ENCODE measurements at places on chromosomes 5 and 9.

DNA sequence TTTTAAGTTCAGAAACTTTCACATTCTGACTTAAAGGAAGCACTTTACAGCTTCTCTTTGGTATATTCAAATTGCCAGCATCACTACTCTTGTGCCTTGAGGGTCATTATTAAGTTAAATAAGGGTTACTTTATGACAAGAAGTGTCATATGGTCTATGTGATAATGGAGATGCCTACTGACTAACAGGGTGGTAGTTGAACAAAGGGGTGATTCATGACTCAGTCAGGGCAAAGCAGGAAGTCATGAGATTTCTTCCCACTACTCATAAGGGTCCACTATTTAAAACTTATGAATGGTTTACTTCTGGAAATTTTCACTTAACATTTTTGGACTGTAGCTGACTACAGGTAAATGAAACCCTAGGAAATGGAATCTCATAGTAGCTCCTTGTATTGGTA, 938.3 kb upstream of the PTPRD start:
- DNase-seq = no peak

- no peak for DNase-seq
Observed at GRCh38 chr5:117800261-117800660, 1188.1 kb downstream of the DTWD2 start.

DNA sequence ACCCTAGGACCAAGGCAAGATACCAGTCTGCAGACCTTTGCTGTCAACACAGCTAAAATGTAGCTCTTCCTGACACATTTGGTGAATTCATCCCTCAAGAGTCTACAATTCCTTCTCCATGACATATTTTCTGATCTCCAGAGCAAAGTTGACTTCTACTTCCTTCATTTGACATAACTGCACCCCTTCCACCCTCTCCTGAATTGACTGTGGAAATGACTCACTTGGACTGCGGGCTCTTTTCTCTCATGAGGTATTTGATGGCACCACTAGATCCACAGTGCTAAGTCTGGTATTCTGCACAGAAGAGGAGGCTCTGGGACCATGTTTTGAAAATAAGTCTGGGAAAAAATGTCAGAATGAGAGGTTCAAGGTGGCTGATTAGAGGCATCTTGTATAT, 338.4 kb upstream of the TRPC7 start:
- no peak for DNase-seq

DNA sequence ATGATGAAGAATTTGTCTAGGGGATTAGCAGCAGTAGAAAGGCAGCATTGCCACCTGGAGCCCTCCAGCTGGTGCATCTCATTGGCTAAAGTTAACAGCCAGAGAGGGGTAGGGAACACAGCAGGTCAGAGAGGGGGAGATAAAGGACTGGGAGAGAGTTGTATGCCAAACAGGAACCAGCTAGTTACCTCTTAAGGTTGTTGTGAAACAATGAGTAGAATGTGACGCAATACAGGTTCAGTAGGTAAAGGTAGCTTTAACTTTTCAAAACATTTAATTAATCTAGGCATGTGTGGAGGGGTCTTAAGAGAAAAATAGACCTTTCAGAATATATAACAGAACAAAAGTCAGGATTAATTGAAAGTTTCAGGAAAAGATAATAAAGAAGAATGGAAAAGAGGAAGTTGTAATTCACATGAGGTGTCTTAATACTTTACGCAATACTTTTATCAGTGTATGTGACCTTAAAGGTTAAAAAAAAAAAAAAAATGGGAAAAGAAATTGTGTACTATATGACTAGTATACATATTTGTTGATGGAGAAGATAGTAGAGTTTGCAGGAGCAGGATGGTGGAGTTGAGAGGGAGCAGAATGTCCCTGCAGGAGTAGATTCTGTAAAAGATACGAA, 14.3 kb downstream of the FBXO38 start:
- no peak for DNase-seq

GRCh38 chr5:106860398-106861044, 810.2 kb downstream of the EFNA5 start:
- no peak for DNase-seq

GRCh38 chr9:102456562-102456961, 538.6 kb upstream of the CYLC2 start:
- no peak for DNase-seq

DNA sequence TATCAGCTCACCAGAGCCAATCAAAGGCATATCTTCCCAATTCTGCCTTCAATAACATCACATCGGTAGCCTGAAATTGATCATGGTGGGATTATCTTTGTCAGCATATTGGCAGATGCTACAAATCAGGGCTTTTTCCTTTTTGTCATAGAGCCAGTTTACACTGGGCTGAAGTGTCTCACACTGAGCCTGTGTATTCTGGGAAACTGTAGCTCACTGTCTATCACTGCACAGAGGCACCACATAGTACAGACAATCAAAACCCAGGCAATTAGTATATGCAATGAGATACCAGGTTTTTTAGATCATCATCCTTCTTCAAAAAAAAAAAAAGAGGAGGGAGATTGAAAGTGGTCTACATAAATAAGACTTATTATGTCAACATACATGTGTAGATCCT, 46.6 kb downstream of the ADAM19 start:
- DNase-seq = no peak

DNA sequence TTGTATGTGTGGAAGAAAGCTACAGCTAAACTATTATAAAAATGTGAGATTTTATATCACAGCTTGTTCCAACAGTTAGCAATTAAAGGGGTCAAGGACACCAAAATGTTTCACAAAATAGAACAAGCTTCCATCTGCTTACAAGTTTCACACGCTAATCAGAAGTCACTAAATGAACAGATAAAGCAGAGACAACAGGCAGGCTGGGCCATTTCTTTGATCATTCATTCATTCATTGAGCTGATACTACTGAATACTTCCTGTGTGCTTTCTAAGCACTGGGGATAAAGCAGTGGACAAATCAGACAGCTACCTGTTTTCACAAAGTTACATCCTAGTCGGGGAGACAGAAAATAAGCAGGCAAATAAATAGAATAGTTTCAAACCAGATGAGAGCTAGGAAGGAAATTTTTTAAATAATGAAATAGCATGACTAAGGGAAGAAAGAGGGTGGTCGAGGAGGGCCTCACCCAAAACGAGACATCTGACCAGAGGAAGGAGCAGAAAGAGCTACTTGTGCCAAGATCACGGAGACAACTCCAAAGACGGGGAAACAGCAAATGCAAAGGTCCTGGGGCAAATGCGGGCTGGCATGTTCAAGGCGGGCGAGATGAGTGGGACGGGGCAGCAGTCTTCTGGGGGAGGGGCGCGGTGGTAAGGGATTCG, 1.2 kb downstream of the MAPK9 start:
- DNase-seq = no peak

- peak; percentile 20 for DNase-seq
Observed at GRCh38 chr5:9545992-9546851, at the start of gene SEMA5A. Gene SEMA5A, minus strand, starts transcription at chr5:9546075. Its CDS starts 166,129 bp downstream, at chr5:9379946.

DNA sequence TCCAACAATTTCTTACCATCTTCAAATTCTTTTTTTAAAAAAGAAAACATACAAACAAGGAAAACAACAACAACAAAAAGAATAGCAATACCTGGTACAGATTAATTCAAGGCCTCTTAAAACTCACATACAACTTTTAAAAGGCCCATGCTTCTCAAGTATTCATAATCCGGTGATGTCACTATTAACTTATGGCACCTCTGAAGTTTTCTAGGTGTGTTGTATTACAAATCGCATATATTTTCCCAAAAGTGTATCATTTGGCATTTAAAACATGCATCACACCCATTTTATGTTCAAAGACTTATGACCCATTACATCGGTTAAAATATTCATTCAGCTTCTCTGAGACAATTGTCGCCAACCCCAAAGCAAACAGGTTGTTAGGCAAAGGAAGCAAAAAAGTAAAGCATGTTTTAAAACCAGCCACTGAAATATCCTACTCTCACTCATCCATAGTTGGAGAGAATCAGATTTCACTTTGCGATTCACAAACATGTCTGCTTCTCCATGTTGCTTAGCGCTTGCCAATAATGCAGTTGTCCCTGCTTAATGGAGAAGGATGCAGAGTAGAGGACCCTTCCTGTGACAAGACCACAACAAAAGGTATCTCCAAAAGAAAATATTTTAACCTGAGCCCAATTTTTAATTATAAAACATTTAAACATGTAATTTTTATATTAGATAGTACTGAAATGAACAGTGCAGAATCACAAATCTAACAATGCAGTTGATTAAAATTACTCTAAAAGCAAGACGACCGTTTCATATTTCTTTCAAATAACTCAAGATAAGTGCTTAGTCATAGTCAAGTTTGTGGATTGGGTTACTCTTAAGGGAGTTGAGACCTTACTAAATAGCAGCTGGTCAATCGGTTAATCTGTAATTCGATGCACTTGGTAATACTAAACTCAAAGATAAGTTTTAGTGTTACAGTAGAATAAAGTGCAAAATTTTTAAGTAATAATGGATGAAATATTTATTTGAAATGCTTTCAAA, 1.6 kb downstream of the SKP1 start:
- DNase-seq = no peak

DNA sequence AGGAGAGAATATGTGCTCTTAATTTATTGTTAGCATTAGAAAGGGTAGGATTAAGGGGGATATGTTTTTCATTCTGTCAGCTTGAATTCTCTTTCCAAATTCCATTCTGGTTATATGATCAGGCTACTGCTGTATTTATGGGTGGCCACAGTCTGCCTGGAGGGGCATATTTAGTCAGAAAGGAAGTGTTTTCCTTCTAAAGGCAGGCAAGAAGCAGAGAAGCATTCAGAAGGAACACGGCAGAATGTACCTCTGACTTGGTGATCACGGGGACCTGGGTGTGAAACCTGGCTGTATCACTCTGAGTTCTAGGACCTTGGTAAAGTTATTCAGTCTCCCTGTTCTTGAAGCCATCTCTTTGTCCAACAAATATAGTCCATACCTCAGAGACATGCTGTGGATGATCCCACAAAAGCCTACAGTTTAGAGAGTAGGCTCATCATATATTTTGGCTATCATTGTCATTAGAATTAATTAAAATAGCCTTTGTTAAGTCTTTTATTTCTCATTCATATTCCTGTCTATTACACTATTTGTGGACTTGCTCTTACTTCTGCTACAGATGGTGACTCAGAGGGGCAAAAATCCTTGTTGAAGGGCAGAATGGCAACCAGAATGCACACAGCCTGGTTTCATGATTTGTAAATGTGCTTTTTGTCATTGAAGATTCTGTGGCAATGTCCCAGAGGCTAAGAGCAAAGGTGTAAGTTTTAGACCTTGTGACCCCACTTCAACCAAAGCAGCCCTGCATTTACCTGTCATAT, 2.7 kb downstream of the TNC start:
- DNase-seq = no peak

DNA sequence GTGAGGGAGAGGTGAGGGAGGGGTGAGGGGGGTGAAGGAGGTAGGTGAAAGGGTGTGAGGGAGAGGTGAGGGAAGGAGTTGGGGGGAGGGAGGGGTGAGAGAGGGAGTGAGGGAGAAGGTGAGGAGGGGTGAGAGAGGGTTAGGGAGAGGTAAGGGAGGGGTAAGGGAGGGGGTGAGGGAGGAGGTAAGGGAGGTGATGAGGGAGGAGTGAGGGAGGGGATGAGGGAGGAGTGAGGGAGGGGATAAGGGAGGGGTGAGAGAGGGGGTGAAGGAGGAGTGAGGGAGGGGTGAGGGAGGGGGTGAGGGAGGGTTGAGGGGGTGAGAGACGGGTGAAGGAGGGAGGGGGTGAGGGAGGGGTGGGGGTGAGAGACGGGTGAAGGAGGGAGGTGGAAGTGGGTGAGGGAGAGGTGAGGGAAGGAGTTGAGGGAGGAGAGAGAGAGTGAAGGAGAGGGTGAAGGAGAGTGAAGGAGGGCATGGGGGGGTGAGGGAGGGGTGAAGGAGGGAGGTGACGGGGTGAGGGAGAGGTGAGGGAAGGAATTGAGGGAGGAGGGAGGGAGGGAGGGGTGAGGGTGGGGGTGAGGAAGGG, 18.5 kb downstream of the NINJ1 start:
- no peak for DNase-seq

- no peak for DNase-seq
Observed at GRCh38 chr5:141521244-141521781, 32.4 kb downstream of the PCDHGC5 start.

DNA sequence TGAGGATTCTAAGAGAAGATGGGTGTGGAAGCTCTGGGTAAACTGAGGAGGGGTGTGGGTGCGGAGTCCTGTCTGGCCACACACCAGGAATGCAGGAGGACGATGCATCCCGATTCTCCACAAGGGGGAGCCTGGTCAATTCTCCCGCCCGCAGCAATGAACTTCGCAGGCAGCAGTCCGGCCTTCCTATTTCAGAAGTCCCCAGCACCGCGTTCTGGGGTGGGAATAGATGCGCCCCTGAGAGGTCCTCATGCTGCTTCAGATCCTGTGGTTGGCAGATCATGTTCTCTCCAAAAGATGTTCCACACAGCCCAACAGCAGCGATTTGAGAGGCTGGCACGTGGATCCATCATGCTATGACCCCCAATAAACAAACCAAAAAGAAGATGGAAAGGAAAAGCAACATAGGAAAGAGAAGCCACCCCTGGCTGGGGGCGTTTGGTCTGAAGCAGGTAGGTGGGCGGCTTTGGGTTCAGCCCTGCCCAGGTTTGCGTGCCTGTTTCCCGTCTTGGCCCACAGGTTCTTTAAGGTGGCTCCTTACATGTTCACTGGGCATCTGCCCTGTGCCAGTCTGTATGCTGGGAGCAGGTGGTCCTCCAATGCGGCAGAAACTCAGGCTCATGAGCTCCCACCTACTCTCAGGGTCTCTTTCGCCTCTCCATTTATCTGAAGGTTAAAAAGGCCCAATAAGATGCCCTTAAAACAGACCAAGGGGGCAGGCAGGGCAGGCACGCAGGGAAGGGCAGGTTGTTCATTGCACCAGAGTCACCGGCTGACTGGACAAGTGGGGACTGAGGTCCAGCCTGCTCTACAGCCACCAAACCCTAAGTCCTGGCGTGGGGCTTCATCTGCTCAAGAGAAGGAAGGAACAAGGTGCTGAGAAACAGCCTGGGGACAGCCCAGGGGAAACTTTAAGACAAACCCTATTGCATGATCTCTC, 171.6 kb downstream of the PAX5 start:
- DNase-seq = peak; percentile 15

DNA sequence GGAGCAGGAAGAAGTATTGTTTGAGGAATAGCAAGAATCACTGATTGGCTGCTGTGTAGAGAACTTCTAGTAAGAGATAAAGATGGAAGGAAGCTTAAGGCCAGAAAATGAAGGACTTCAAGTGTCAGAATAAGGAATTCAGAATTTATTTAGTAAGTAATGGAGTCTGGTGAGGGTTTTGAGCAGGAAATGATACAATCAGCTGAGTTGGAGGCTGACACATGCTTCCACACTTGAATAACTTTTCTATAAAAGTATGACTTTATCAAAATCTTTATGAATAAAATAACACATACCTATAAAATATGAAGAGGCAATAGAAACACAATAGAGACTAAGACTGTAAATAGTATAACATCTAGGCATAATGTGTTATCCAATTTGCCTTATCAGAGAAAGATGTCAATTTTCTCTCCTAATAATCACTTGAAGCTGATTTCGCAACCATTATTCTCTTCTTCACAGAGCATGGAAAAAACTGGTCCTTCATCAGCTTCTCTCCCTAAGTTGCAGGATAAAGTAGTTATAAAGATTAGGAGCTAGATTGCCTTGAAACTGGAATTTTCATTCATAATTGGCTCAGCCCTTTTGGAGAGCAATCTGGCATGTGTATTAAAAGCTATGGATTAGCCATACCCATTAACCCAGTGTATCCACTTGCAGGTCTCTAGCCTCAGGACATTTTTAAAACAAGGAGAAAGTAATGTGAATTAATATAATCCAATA, 143.4 kb downstream of the ZNF608 start:
- DNase-seq = no peak

- DNase-seq = no peak
Observed at GRCh38 chr9:68493958-68494577, 46.6 kb downstream of the TMEM252 start.

- no peak for DNase-seq
Observed at GRCh38 chr9:70987986-70988385, 133.4 kb downstream of the TRPM3 start.
